ENCODE measurements at places on chromosomes 7 and 10. TPM values are rescaled to one million over a fixed set of nuclear protein-coding genes. Genes with fewer than 3 reads are reported as not detected.

GRCh38 chr10:101182936-101183335 is 46.3 kb downstream of the LBX1 start:
- DNase-seq = no peak

DNA sequence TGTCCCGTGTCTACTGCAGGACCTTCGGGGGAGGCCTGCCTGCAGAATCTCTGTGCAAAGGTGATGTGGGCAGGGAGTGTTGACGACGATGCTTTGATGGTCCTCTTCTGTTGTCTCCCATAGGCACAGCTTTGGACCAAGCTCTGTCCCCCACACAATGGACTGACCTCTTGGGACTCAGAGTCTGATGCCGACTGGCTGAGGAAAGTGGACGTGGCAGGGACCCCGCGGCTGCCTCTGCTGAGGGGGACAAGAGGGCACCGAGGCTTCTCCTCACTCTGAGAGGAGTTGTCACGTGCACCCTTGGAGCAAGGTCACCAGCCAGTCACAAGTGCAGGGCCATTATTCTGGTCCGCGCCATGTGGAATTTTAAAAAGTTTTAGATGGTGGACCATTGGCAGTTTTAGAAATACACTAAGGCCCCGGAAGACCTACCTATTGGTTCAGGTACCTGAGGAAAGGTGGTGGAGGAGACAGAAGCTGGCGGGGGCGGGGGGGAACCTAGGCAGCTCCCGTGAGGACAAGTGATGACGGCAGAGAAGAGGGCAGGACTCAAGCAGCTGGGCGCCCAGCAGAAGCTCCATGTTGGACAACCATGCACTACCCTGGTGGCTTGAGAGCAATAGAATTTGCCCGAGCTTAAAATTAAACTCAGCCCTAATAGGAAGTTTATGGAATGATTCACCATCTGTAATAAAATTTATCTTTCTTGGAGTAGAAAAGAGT is 331.4 kb downstream of the PTPRN2 start:
- DNase-seq = no peak

- DNase-seq = no peak
Measured at GRCh38 chr7:36182854-36183604, 30.0 kb downstream of the EEPD1 start.

DNA sequence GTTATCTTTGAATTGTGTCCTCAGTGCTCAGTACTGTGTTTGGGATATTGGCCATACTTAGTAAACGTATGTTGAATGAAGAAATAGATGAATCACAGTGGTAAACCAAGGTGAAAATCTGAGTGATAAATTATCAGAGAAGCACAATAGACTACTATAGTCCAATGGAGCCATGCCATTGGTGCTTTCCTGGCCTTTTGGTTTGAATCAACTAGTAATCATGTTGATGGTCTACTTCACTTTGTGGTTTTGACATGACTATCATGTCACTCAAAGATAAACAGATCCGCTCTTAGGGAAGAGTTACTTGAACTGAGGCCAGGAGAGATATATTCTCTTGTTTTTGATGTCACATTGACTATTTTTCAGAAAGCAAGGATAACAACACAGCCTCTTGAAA is 86.1 kb upstream of the IGFBP3 start:
- no peak for DNase-seq

DNA sequence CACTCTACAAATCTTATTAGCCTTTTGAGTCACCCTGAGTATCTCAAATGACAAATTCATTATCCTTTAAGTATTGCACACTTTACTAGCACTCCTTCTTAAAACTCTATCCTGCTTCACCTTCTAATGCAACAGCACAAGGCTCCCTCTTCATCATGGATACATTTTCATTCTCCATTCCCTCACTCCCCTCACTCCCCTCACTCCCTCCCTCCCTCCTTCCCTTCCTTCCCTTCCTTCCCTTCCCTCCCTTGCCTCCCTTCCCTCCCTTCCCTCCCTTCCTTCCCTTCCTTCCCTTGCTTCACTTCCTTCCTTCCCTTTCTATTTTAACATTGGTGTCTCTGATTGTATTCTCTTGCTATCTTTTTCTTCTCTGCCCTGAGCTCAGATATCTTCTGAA is 130.5 kb downstream of the PCLO start:
- DNase-seq = no peak

DNA sequence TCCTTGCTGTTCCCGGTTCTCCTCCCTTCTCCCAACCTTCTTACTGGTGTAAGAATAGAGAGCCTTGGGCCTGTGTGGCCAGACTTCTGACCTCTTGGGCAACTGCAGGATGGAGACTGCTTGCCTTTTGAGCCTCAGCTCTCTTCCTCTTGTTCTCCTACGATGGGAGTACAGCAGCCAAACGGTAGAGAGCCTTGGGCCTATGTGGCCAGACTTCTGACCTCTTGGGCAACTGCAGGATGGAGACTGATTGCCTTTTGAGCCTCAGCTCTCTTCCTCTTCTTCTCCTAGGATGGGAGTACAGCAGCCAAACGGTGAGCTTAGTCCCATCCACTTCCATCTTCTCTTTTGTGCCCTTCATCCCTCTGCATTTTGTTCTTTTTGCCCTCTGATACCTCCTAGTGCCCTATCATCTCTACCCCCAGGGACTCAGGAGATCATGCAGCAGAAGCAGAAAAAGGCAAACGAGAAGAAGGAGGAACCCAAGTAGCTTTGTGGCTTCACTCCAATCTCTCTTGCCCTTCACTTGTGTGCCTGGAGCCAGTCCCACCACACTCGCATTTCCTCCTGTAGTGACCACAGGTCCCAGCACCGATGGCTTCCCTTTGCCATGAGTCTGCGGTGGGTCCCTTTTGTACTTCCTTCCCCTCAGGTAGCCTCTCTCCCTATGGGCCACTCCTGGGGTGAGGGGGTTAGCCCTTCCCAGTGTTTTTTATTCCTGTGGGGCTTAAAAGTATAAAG is 15.3 kb downstream of the SLC25A13 start:
- no peak for DNase-seq

DNA sequence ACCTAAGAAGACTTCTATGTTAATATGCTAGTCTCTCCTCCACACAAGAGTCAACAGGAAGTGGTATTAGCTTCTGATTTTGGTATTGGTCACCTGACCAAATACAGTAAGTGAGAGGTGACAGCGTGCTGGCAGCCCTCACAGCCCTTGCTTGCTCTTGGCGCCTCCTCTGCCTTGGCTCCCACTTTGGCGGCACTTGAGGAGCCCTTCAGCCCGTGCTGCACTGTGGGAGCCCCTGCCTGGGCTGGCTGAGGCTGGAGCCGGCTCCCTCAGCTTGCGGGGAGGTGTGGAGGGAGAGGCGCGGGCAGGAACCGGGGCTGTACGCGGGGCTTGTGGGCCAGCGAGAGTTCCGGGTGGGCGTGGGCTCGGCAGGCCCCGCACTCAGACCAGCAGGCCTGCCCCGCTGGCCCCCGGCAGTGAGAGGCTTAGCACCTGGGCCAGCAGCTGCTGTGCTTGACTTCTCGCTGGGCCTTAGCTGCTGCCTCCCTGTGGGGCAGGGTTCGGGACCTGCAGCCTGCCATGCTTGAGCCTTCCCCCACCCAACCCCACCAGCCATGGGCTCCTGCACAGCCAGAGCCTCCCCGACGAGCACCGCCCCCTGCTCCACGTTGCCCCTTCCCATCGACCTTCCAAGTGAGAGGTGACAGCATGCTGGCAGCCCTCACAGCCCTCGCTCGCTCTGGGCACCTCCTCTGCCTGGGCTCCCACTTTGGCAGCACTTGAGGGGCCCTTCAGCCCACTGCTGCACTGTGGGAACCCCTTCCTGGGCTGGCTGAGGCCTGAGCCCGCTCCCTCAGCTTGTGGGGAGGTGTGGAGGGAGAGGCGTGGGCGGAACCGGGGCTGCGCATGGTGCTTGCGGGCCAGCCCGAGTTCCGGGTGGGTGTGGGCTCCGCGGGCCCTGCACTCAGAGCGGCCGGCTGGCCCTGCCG is 4.2 kb upstream of the ACSL5 start:
- no peak for DNase-seq

- DNase-seq = no peak
Measured at GRCh38 chr7:142808802-142809583, 38.2 kb downstream of the PRSS2 start.

- no peak for DNase-seq
Measured at GRCh38 chr10:14654821-14655382, 119.8 kb downstream of the FAM107B start.

DNA sequence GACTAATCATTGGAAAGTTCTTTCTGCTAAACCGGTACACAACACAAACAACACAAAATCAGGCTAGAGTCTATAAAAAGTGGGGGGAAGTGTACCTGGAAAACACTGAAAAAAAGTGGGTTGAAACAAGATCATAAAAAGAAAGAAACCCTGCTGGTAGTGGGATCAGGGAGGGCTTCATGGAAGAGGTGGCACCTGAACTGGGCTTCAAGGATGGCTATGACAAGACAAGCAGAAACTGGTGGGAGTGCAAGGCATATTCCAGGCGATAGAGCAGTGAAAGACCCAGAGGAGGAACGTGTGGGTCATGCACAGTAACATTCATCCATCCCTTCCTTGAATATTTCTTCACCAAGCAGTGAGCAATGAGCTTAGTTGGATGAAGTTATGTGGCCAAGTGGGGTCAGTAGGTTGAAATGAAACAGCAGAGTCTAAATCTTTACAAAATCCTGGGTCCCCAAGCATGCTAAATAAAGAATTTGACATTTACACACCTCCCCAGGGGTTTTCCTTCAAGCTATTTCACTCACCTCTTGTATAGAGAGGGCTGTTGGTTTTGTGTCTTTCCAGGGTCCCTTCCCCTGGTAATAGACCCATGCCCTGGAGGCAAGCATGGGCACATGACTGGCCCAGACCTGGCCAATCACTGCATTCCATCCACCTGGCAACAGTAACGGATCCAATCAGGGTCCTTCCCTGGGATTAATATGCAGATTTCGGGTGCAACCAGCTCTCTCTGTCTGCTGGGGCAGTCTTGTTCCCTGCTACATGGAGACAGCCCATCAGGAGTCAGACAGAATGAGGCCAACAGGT is 38.2 kb downstream of the SPOCK2 start:
- DNase-seq = no peak

DNA sequence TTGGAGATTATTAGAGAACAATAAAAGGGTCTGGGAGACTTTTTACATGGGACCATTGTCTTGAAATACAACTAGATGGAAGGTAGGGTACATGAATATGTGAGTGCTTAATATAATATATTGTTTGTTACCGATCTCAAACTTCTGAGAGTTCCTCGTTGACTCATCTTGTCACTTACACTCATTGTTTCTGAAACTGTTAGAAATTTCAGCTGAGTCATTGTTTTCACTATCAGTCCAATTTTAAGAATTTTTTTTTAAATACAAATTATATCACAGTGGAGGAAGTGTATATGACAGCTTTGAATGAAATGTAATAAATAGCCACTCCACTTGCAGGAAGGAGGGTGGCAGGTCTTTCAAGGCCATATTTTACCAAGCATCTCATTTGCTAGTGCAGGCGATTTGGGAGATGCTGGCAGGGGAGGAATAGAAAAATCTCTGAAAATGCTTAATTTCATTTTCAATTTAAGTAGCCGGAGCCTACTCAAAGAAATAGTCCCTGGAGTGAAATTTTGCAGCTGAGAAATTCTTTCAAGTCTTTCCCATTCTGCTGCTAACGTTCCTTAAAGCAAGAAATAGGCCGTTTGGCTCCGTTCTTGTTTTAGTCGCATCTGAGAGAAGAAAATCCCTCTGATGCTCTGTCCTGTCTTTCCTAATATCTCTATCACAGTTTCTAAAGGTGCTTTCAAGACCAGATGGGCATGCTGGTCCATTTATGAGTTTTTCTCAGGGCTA is 1404.2 kb upstream of the CELF2 start:
- DNase-seq = no peak

DNA sequence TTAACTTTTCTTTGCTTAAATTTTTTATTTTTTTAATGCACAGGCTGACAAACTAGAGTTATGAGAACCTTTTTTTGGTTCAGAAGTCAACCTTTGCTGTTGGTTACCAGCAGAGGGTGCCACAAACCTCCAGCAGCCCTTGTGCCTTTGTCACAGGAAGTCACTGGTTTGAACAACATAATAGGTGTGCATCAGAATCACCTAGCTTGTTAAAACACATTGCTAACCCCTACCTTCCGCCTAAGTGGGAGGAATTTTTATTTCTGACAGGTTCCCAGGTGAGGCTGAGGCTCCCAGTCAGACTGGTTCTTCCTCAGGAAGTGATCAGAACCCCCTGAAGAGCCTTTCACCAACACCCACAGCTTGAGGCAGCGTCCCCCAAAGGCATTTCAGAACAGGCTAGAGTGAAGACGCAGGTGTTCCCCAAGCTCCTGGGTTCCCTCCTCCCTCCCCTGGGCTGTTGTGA is 22.6 kb upstream of the VDAC2 start:
- no peak for DNase-seq

DNA sequence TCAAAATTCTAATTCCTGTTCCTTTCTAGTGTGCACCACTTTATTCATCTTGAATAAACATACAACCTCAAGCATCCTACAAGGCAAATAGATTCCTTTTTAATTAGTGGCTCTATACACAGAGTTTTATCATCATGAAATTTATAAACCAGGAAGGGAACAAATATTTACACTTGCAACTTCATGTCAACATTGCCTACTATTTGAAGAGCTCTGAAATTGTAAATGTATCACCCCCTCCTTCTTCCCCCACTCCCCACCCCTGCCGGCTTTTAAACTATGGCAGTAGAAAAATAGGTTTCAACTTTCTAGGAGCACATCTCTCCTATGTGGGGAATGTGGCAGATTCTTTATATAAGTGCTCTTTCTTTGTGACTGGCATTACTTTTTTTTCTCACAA is 49.6 kb downstream of the KAT6B start:
- no peak for DNase-seq

GRCh38 chr10:130361351-130362105 is 225.3 kb downstream of the GLRX3 start:
- DNase-seq = no peak

GRCh38 chr7:52472006-52472620 is 563.3 kb upstream of the POM121L12 start:
- DNase-seq = no peak

DNA sequence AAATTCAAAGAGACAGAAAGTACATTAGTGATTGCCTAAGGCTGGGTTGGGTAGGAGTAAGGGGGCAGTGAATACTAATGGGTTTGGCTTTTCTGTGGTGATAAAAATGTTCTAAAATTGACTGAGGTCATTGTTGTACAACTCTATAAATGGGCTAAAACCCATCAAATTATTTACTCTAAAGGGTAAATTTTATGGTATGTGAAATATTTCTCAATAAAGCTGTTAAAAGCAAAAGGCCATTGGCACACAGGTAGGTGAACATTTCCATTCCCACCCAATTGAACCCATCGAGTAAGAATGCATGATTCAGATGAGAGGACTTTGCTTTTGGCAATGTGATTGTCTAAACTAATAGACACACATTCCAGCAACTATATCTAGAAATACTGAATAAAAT is 579.4 kb downstream of the GATA3 start:
- no peak for DNase-seq

DNA sequence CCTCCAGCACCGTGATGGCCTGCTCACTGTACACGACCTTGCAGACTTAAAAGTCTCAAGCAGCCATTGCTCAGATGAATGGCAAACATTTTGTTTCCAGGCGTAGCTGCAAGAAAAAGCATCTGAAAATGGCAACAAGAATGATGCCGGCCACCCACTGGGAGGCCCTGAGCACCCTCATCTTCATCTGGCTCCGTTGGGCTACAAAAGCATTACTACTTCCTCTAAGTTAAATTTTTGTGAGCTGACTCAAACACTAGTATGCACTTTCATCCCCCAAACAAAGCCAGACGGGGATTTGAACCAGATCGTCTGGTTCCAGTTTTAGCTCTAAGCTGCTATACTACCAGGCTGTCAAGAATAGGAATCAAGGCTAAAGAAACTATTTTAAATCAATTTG is 116.6 kb upstream of the CDK1 start:
- no peak for DNase-seq

The IGF2BP3 gene
- polyA plus RNA-seq = 59.5 TPM

The ANKRD2 gene
- 0.47 TPM for polyA plus RNA-seq

The HOXA3 gene
- polyA plus RNA-seq = 49.7 TPM

The TRIM74 gene
- 2.2 TPM for polyA plus RNA-seq

The VSIR gene
- polyA plus RNA-seq = 9.9 TPM

Measured in left renal cortex interstitium (tissue), 4 donors.